ENCODE measurements at places on chromosomes 3 and 15.

- no peak for DNase-seq
Measured at GRCh38 chr15:80157215-80157614, 4.4 kb downstream of the FAH start.

GRCh38 chr15:79124388-79124787 lies 33.8 kb upstream of the RASGRF1 start:
- no peak for DNase-seq

DNA sequence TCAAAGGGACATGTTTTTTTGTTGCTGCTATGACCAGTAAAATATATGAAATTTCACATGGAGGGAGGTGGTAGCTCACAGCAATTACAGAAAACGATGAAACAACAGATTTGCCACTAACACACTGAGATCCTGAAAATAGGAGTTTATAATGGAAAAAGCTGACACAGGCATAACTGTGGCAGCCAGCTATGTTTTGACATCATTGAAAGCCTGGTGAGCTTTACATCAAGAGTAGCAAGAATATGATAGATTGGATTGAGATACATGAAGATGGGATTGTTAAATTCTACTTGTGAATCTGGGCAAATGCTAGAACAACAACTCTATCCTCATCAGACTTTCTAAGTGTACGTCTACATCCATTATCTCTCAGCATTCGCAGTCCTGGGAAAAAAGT lies 760.7 kb downstream of the GRM7 start:
- no peak for DNase-seq

- no peak for DNase-seq
Measured at GRCh38 chr3:18837137-18837755, 311.1 kb upstream of the KCNH8 start.

GRCh38 chr3:59320080-59320479 lies 270.3 kb upstream of the CFAP20DC start:
- no peak for DNase-seq

DNA sequence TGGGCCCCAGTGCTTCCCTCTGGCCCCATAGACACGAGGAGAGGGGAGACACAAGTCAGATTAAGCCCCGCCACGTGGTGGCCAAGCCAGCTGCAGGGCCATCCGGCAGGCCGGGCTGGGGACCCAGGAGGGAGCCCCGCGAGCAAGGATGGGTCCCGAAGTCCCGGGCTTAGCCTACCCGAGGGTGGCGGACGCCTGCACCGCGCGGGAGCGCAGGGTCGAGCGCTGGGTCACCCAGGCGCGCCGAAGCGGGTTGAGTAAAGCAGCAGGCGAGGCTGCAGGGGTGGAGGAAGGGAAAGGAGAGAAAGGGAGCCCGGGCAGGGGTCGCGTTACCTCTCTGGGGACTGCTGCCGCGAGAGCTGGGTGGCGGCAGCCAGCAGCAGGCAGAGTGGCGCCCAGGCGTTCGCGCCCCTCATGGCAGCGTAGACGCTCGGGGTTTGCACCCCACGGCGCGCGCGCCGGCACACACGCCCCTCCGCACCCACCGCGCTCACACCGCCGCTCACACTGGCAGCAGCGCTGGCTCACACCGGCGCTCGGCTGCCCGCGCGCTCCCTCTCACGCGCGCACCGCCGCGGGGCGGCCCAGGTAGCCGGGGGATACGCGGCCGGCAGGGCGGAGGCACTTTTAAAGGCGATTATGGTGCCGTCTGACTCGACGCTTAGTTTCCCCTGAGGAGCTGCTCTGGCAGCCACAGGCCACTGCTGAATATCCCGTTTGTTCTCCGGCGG lies at the start of gene PCOLCE2:
Gene PCOLCE2 (minus strand): TSS at position 603 of the 731 bp plus-strand sequence. CDS start 187 bp downstream, at position 416.
- peak; percentile 47 for DNase-seq

GRCh38 chr3:169103951-169104941 lies 559.3 kb downstream of the MECOM start:
- DNase-seq: no peak

DNA sequence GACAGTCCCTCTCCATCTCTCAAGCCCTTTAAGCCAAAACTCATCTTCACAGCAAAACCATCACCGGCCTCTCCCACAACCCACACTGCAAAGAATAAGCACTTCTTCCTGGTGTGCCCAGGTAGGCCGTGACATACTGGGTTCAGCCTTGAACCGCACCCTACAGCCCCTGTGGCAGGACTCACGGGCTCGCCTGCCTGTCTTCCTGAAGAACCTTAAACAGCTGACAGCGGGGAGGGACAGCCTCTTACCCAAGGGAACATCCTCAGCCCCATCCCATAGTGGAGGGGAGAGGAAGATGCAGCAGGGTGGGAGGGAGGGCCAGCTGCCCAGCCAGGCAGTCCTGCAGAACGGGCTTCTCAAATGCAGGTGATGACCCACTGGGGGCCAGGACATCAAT lies 40.2 kb downstream of the TBC1D2B start:
- no peak for DNase-seq

GRCh38 chr3:135412475-135412874 lies 553.1 kb upstream of the PPP2R3A start:
- DNase-seq: no peak

- DNase-seq: no peak
Measured at GRCh38 chr3:133956353-133956752, 60.7 kb upstream of the RAB6B start.

DNA sequence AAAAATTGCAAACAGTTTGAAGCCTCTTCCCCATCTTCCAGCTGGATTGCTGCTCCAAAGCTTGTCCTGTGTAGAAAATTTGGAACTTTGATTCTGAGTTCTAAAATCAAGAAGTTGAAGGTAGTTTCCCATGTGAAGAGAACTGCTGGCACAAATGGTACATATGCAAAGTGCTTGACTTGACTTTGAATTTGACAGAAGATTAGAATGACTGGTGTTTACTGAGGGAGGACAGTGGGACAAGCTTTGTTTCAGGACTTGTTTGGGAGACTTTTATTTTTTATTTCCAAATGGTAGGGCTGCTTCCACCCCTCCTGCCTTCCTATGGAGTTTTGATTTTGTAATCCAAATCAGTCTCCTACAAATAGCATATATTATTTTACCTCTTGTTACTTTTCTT lies 7.4 kb downstream of the ZFAND6 start:
- DNase-seq: no peak

- DNase-seq: no peak
Measured at GRCh38 chr15:82315519-82316246, 33.6 kb downstream of the GOLGA6L10 start.

- DNase-seq: peak; percentile 99
Measured at GRCh38 chr3:9946112-9947024, 5.8 kb downstream of the PRRT3 start.

All from HuH-7 (cell line).